Activated T-cell treated with anti-CD3 and anti-CD28 coated beads, Interleukin-2, amount 50 U/mL, for 48 hours (primary cell): ENCODE measurements at places on chromosomes 1 and 21.

- DNase-seq = no peak
Observed at GRCh38 chr1:2831596-2832212, 30.2 kb upstream of the TTC34 start.

DNA sequence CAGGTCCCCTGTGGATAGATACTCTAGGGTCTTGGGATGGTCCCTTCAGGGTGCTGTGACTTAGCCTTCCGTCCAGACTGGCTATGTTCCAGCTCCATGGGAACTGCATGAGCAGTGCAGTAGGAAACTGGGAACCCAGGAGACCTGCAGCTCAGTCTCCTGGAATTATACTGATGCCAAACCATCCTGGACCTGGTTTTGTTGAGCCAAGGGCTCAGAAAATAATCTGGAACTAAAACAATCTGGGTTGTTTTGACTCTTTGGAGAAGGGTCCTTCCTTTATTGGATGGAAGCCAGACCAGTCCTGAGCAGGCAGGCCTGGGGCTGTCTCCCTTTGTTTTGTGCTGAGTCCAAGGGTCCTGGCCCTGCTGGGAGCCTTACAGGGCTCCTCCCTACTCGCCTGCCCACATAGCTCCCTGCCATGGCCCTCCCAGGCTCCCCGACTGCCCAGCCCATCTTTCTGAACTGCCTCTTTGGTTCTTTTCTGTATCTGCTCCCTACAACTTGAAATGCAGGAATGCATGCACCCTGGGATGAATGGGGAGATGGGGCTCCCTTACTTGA, 1.2 kb downstream of the IPO13 start:
- DNase-seq = no peak

DNA sequence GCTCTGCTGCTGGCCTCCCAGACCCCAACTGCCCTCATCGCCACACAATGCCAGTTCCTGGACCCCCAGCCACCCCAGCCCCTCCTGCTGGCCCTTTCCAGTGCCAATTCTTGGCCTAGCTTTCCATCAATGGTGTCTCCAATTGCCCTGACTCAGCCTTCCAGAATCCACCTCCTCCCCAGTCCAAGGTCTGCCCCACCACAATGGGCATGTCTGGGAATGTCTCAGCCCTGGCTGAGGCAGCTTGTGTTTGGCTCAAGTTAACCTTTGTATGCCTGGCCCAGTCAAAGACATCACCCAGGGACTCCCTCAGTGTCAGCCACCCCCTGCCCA, 16.4 kb downstream of the ALDH4A1 start:
- DNase-seq = no peak

GRCh38 chr1:154418062-154418921, 13.1 kb downstream of the IL6R start:
- DNase-seq = no peak

DNA sequence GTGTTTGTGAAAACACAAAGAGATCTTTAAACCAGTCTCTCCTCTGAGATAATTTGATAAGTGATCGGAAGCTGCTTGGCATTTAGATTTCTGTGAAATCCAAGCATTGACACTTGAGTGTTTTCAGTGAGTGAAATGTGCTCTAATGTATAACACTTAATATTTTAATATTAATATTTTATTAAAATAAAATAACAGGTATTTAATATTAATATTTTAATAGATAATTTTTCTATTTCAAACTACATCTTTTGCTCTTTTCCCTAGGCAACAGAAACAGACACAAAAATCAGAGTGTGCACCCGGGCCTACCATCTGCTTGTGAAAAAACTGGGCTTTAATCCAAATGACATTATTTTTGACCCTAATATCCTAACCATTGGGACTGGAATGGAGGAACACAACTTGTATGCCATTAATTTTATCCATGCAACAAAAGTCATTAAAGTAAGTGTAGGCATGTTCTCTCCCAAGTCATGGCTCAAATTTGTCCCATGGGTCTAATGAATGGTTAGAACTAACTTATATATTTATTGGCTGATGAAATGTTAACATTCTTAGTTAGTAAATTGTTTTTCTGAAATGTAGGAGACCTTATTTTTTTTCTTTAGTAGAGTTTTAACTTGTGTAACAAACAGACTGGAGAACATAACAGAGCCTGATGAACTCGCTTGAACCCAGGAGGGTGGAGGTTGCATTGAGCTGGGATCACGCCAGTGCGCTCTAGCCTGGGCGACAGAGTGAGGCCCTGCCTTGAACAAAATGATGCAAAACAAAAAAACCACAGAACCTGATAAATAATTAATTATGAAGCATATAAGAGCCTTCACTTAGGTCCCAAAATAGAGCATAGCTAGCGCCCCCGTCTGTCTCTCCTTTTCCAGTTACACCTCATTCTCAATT, 55.2 kb downstream of the MTR start:
- no peak for DNase-seq

DNA sequence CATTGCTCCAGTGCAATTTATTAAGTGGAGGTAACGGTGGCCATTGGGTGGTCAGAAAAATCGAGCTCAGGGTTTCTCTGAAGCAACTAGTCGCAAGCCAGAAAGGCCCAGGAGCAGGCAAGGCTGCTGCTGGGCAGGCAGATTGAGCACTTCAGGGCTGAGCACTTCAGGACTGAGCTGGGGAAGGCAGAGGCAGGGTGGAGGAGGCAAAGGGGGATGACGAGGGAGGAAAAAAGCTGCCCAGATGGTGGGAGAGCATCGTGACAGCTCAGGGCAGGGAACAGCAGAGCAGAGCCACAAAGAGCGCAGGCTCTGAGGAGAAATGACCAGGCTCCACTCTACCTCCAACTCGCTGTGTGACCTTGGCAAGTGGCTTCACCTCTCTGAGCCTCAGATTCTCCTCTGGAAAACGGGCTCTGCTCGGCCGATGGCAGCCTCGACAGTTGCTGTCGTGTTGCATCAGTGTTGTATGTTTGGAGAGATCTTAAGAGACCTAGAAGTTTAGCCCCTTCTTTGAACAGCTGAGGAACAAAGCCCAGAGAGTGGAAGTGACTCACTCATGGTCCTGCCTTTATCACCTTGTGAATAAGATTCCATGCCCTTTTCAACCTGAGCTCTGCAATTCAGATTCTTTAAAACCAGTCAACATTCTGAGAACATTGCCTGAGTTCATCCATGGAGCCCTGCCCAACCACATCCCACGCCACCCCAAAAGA, 141.4 kb downstream of the SYF2 start:
- no peak for DNase-seq

DNA sequence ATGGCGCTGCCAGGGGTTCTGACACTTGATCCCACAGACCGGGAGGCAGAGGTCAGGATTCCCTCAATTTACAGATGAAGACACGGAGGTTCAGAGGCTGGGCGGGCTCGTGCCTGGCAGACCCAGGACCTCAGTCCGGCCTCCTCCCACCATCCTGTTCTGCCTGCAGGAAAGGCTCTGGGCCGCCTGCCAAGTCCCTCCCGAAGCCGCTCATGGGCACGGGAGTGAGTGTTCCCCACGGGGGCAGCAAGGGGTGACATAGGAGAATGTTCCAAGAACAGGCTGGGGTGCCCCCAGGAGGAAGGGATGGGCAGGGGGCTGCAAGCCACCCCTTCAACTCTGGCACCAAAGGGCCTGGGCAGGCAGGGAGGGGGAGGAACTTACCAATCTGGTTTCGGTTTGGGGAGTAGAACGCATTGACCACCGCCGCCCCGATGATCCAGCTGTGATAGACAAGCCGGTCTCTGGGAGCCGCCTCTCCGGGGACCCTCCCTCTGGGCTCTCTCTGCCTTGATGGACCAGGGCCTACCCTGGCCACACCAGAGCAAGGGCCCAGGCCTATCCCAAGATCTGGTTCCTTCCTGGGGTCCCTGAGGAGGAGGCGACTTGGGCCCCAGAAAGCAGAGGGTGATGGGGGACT, 7.5 kb downstream of the PRXL2B start:
- no peak for DNase-seq

DNA sequence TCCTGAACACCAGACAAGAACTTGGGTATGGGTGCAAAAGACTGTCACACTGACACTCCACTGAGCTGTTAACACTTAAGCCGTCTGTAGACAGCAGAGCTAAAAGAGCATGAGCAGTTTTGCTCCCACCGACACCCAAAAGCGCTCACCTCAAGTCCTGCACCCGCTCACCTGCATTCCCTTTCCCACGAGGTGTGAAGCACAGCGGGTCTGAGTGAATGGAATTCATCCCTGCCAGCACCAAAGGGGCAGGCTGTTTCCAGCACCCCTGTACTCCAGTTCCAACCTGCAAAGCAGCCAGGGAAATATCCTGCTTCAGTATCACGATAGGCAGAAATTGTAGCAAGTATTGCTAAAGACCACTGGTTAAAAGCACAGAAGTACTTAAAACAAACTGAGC, 28.8 kb downstream of the KRTAP21-3 start:
- DNase-seq = no peak

- DNase-seq = no peak
Observed at GRCh38 chr1:84701376-84701775, 11.1 kb upstream of the SSX2IP start.

DNA sequence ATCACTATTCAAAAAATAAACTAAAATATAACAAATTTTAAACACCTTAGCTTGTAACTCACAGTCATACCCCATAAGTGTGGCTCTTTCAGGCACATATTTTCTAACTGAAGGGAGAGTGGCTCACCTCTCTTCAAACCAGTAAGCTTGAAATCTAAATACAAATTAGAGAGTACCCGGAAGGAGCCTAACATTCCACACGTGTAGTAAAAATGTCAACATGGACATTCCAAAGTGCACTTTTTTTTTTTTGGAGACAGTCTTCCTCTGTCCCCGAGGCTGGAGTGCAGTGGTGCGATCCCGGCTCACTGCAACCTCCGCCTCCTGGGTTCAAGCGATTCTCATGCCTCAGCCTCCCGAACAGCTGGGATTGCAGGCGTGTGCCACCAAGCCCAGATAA, 275.6 kb upstream of the ADGRL2 start:
- DNase-seq = no peak

GRCh38 chr1:28249013-28249865, 10.1 kb upstream of the SESN2 start:
- no peak for DNase-seq

DNA sequence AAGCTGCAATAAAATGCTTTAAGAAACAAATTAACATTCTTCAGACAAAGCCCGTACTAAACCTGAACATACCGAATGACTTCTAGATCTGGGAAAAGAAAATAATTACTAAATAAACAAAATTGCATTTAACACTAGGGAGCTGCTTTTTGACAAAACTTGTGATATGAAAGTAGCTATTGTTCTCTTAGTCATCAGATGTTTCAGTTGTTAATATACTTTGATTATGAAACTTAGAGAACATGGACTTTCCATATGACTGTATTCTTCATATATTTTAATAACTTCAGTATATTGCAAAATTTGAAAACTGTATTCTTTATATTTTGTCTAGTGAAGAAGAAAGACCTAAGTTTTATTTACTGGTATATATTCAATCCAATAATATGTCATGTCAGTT, 1262.1 kb downstream of the NCAM2 start:
- no peak for DNase-seq

DNA sequence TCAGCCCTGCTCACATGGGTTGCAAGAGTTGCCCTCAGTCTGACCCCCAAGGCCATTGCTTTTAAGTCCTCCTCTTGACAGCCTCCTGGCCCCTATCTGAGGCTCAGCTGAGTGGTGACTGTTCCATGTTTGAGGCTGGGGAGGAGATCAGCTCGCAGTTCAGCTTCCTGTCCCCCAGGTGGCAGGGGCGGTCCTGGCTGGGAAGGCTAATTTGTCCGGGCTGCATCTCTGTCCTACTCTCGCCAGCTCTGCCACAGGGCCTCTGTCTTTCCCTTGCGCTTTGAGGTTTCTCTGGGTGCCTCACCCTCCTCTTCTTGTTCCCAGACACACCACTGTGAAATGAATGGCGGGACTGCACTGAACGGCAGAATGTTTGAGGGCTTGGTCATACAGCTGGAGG, 157.3 kb downstream of the KCNJ6 start:
- peak; percentile 25 for DNase-seq

- DNase-seq = no peak
Observed at GRCh38 chr1:199029401-199029800, 390.6 kb downstream of the PTPRC start.

DNA sequence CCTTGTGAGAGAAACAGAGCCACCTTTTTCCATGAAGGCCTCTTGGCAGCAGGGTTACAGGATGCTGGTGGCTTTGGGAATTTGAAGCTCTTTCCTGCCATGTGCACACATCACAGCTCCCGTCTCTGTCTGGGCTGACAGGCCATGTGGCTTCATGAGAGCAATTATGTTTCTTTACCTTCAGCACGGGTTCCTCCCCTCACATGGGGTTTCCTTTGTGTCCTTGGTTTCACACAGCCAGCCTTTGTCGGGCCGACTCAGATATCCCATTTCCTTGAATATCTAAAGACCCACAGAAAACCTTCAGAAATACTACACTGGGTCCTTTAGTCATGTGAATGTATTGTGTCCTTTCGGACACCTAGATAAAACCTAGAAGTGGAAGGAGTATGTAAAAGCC, 7.1 kb downstream of the CLIC6 start:
- DNase-seq = no peak

DNA sequence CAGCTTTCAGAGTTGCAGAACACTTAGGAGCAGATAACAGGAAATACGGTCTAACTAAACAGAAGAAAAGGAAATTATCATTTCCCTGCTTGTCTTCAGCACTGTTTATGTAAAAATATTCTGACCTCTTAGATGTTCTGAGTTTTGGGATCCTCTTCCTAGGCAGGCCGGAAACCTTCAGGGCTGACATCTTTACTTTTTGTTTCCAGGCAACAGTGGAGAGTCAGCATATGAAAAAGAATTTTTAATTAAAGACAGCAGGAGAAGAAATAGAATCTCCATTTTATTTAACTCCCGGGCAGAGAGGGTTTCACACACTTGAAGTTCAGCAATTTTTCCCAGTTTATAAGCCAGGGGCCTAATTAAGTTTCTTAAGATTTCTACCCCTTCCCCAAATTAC, 5.1 kb upstream of the RIPPLY3 start:
- DNase-seq = no peak

DNA sequence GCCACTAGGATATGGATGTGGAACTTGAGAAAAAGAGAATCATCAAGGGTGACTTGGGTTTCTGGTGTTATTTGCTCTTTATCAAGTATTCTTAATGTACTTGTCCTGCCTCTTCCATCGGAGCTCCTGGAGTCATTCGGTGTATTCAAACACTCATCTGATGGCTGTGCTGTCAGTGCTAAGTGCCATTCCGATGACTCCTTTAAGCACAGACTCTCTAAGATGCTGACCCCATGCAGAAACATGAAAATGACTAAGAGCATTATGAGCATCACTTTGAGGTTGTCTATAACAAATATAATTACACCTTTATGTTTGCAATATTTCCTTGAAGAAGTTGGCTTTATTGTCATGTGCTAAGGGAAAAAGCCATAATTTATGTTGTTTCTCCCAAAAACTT, 11.3 kb upstream of the RPL5 start:
- DNase-seq = no peak

DNA sequence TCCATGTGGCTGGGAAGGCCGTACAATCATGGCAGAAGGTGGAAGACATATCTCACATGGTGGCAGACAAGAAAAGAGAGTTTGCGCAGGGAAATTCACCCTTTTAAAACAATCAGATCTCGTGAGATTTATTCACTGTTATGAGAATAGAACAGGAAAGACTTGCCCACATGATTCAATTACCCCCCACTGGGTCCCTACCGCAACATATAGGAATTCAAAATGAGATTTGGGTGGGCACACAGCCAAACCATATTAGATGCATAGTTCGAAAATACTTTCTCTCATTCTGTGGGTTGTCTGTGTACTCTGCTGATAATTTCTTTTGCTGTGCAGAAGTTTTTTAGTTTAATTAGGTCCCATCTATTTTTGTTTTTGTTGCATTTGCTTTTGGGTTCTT, 990.3 kb downstream of the PLA2G4A start:
- no peak for DNase-seq

- peak; percentile 18 for DNase-seq
Observed at GRCh38 chr21:23452384-23453083, 2154.7 kb downstream of the MRPL39 start.
